ENCODE measurements at places on chromosomes 13 and 19. TPM values are rescaled to one million over a fixed set of nuclear protein-coding genes. Genes with fewer than 3 reads are reported as not detected.

The ZNF582 gene
- total RNA-seq = 5.0 TPM

DNA sequence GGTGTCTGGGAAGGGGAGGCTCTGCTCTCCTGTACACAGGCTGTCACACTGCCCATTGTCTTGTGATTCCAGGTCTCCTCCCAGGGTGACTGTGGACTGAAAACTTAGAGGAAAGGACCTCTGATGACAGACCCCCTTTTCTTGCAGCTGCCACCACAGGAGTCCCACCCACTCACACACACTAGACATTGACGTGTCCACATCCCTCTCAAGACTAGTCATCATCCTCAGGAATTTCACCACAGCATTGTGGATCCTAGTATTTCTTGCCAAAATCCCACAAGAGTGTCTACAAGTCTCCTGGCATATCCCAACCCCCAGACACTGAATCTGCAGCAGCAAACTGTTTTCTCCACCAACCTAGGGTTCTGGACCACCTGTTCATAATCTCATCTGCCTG lies 5.3 kb downstream of the ZNF85 start:
- DNase-seq = no peak

DNA sequence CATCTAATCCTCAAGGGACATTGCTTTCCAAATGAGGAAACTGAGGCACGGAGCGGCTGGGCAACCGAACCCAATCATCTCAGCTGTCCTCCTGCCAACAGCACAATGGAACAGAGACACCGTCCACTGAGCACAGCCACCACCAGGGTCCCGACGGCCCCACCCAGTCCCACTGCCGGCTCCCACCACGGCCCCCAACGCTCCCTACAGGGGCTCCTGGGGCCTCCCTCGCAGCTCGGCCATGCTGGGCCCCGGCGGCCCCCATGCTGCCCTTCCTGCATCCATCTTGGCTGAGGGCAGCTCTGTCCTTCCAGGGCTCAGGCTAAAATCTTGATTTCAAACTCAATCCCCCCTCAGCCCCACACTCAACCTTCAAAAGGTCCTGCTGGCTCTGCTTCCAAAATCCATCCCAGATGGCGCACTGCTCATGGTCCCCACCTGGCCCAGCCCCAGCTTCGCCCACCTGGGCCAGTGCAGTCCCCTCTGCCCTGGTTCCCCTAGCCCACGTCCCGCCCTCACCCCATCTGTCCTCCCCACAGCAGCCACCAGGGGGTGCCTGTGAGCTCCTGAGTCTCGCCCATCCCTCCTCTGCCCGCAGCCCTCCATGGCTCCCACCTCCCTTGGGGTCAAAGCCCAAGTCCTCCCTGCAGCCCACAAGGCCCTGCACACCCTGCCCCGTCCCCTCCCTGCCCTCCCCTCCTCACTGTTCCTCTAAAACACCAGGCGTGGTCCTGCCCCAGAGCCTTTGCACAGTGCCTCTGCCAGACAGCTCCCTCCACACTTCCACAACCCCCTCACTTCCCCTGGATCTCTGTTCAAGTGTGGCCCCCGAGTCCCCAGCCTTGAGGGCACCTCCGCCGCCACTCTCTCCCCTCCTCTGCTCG lies 7.9 kb downstream of the PIP5K1C start:
- DNase-seq = peak; percentile 67

GRCh38 chr19:4425537-4425936 lies 23.1 kb downstream of the CHAF1A start:
- no peak for DNase-seq

DNA sequence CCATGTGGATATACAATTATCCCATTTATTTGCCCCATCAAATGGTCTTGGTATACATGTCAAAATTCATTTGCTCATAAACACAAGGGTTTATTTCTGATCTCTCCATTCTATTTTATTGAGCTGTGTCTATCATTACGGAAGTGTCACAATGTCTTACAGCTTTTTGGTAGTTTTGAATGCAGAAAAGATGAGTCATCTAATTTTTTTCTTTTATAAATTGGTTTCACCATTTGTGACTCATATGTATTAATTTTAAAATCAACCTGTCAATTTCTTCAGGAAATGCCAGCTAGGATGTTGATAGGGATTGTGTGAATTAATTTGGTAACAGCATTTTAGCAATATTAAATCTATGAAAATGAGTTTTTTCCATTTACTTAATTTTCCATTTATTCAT lies 2549.4 kb downstream of the PCDH9 start:
- DNase-seq = no peak

DNA sequence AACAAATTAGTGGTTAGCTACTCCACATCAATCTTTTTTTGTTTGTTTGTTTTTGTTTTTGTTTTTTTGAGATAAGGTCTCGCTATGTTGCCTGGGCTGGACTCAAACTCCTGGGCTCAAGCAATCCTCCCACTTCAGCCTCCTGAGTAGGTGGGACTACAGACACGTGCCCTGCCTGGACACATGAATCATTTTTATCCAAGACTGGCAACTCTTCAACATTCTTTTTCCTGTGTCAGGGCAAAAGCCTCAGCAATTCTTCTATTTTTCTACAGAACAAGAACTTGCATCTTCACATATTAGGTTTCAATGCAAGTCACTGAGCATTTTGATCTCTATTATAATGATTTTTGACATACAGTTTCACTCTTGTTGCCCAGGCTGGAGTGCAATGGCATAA lies 76.8 kb upstream of the LRCH1 start:
- no peak for DNase-seq
